ENCODE measurements at places on chromosomes 11 and 22.
A peak's percentile ranks its signal among the peaks of the same experiment; 100 is the strongest.

DNA sequence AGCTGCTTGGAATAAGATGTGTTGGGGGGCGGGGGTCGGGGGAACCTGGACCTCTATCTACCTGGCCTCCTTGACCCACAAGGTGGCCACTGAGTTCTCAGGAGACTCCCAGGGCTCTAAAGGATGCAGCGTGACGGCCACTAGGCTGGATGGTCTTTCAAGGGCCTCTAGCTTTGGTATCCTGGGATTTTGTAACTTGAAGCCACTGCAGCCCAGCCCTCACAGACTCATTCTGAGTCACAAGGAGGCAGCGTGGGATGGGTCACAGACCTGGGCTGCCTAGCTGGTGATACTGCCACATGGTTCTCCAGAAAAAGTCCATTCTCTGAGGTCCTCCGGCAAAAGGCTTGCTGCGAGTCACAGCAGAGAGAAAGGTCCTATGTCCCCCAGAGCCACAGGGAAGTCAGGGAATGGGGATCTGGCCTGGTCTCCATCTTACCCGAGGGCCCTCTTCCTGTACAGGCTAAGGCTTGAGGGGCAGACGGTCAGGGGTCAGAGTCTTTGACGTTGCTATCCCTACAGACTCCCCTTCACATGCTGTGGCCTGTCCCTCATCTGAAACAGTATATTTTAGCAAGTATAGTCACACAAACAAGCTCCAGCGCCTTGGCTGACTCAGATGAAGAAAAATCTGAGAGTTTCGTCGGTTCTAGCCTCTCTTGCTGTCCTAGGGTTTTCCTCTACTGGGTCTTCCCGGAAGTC, 52.4 kb downstream of the KCNC1 start:
- peak; percentile 91 for DNase-seq

- DNase-seq, result peak; percentile 72
Measured at GRCh38 chr11:110430267-110431050, 711 bp downstream of the FDX1 start.

DNA sequence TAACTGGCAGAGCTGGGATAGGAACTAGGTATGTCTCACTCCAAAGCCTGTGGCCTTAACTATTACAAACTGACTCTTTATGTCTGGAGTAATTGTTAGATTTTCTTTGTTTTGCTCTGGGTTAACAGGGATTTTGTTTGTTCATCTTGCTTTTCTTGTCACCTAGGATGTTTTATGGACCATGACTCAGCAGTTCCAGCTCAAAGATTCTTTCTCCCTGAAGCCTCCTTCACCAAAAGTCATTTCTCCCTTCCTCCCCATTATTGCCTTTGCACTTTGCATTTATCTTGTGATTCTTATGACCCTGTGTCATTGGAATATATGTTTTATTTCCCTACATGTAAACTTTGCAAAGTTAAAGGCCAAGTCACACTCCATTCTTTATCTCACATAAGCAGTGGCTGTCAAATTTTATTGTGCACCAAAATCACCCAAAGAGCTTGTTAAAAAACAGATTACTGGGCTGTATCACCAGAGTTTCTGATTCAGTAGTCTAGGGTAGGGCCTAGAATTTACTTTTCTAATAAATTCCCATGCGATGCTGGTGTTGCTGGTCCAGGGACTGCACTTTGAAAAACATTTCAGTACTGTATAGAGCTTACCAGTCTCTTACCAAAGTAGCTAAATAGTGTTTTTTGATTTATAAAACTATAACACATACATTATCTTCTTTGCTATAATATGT, 327.7 kb downstream of the DLG2 start:
- DNase-seq, result no peak

- no peak for DNase-seq
Measured at GRCh38 chr11:99803501-99803900, 782.8 kb downstream of the CNTN5 start.

- DNase-seq, result no peak
Measured at GRCh38 chr22:48782811-48783511, 1044.7 kb downstream of the BRD1 start.

DNA sequence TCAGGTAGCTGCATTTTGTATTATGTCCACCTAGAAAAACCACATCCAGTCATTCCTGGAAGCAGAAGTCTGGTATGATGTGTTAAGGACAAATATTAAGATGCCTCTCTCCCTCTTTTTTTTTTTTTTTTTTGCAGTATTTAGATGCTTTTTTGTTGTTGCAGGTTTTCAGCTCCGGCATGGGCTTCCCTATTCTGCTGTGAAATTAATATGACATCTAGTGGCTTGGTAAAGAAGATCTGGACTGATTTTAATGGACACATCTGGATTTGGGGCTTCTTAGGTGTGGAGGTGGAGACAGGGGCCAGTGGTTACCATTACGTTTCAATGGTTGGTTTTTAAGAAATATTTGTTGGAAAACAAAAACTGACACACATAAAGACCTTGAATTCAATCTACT, 47.5 kb upstream of the RASSF10 start:
- DNase-seq, result no peak

- DNase-seq, result no peak
Measured at GRCh38 chr11:86938203-86938899, 16.8 kb downstream of the FZD4 start.

- no peak for DNase-seq
Measured at GRCh38 chr11:75133976-75134375, 16.9 kb upstream of the SLCO2B1 start.

- peak; percentile 21 for DNase-seq
Measured at GRCh38 chr11:73520353-73521061, 77.4 kb downstream of the FAM168A start.

DNA sequence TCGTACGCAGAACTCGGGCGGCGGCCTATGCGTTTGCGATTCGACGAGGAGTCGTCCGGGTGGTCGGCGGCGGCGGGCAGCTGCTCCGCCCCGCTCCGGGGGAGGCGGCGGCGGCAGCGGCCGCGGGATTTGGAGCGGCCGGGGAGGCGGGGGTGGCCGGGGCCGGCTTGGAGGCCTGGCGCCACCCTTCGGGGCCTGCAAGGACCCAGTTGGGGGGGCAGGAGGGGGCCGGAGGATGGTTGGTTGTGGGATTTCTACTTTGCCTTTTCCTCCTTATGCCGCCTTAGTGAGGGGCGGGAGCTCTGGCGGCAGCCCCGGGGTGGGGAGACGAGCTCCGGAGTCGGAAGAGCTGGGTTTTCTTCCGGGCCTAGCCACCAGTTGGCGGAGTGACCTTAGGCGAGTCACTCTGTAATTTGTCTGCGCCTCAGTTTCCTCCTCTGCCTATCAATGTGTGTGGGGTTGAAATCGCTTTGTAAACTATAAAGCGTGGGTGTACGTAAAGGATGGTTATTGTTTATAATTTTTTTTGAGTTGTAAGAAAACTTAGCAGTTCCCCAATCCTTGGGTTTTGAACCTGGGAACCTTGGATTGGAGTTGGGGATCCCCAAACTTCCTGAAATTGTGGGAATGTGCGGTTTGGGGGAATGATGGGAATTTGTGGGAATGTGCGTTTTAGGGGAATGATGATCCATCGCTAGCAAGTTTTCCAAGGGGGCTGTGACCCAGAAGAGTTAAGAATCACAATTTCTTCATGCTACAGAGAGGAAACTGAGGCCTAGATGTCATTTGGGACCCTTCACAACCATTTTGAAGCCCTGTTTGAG, 679 bp downstream of the TUG1 start:
- peak; percentile 54 for DNase-seq

DNA sequence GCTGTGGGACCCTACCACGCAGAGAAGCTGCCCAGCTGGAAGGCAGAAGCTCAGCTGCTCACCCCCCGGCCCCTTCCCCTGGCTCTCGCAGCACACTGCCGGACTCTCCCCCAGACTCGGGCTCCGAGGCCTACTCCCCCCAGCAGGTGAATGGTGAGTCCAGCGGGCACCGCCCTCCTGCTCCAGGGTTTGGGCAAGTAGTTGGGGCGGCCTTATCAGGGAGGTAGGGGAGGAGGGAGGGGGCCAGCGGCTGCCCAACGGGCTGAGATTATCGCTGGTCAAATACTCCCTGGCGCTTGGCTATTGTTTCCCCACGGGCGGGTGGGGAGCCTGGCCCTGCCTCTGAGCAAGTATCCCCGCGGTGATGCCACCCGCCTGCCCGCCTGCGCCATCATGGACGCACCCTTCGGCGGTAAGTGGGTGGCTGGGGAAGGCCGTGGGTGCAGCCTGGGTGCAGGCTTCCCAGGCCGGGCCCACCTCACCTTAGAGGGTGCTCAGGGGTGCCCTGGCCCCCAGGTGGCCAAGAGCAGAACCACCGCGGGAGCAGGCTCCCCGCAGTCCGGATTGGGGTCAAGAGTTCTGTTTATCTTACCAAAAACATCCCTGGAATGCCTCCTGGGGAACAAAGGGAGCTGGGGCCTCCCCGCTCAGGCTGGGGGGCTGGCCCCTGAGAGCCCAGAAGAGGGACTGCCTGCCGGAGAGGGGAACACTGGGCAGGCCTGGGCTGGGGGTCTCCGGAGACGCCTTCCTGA, 16.9 kb downstream of the MYRF start:
- peak; percentile 68 for DNase-seq

- DNase-seq, result no peak
Measured at GRCh38 chr11:79570104-79570503, 129.3 kb upstream of the TENM4 start.

DNA sequence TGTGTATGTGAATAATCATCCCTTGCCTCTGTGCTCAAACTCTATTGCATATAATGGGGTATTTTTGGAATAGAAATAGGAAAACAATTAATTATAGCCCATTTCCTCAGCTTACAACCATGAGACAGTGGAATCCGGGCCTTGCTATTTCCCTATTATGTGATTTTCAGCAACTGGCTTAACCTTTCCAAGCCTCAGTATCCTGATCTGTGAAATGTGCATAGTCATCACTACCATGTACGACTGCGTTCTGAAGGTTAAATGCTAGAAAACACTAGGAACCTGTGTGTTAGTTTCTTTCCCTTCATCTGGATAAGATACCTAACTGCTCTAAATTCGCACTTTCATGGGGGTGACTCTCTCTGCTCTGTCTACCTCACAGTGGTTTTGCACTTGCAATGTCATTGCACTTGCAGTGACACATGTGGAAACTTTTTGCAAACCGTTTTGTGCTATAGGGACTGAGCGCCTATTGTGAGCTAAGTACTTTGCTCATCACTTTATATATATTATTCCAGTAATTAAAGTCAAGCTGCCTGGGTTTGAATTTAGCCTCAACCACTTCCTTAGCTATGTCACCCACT, 48.3 kb downstream of the IRAG1 start:
- DNase-seq, result no peak

DNA sequence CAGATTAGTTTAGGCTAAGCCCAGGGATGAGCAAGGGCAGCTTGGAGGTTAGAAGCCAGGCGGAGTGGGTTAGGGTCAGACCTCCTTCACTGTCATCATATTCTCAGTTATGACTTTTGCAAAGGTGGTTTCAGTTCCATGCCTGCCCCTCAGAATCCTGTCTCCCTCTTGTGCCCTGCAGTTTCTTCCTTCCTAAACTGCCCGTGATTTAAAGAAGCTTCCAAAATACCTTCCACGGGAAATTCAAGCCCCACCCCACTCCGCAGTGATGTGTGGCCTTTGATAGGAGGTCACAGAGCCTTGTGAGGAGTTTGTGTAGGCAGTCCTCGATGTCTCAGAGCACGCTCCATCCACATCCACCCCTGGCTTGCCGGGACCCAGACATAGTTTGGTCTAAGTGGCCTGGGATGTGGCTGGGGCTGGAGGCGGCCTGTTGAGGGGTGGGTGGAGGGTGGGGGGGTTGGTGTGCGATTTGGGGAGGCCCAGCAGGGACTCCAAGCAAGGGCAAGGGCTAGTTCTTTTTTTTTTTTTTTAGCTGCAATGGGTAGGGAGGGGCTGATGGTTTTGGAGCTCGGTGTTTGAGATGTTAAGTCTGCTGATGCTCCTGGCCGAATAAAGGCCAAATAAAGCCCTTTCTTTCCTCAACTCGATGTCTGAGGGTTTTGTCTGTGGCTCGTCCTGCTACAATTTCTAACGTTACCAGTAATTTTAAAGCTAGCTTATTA, 1.6 kb upstream of the IFITM1 start:
- no peak for DNase-seq

DNA sequence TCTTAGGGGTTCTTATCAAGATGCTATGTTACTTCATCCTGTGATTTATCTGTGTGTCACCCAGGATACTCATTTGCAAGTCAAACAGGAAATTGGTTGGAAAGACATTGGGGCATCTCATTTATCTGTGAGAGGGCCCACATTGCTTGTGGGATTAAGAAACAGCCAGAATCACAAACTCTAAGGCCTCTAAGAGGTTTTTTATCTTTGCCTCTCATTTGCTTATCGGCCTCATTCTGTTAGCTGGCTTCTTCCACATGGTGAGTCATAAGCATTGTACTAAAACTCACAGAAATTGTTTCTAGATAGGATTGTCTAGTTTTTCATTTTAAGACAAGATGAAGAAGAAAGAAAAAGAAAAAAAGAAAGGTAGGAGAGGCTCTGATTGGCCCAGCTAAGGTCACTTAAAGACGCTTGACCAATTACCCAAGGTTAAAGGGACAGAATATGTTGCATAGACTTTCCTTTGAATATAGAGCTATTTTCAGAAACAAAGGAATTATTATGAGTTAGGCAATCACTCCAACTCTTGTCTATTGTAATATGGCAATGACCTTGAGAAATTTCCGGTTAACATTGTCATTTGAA, 121.9 kb downstream of the ARHGAP42 start:
- peak; percentile 79 for DNase-seq

- peak; percentile 6 for DNase-seq
Measured at GRCh38 chr11:94924171-94924572, 49.2 kb downstream of the CWC15 start.

DNA sequence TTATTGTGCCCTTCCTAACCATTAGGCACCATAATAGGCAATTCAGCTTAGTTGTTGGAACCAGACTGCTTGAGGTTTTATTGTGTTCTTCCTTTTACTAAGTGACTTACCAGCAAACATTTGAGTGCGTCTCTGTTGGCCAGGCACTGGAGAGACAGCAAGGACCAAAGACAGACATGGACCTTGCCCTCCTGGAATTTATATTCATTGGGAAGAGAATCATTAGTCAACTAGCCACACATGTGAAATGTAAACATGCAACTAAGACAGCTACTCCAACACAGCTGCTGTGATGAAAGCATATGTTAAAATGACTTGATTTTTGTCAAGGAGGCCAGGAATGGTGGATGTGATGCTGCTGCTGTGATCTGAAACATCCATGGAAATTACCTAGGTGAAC, 106.4 kb downstream of the TRAF6 start:
- no peak for DNase-seq

DNA sequence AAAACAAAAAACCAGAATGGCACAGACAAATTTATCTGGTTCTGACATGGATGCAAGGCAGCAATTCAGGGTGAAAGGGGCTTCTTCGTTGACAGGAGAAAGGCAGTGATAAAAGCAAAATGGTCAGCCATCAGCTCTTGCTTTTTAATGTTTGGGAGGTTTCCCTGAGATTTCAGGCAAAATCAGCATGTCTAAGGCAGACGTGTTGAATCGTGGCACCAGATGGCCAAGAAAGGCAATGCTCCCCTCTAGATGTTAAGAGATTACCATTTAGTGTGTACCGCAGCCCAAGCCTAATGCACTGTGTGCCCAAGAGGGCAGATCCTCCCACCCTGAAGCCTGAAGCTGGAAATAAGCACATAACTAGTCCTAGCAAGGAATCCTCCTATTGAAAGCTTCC, 88.8 kb upstream of the GALNT18 start:
- DNase-seq, result no peak

Data from iris pigment epithelial cell (primary cell).